Putamen (tissue), 1 donor: ENCODE measurements at places on chromosomes 12 and 14.

- no peak for DNase-seq
These were observed 12.0 kb upstream of the DTX1 start for GRCh38 chr12:113044516-113044915.

GRCh38 chr14:66650491-66650911 lies 142.6 kb downstream of the GPHN start:
- DNase-seq, result no peak

- no peak for DNase-seq
These were observed 86.6 kb downstream of the BORCS5 start for GRCh38 chr12:12443431-12443878.

DNA sequence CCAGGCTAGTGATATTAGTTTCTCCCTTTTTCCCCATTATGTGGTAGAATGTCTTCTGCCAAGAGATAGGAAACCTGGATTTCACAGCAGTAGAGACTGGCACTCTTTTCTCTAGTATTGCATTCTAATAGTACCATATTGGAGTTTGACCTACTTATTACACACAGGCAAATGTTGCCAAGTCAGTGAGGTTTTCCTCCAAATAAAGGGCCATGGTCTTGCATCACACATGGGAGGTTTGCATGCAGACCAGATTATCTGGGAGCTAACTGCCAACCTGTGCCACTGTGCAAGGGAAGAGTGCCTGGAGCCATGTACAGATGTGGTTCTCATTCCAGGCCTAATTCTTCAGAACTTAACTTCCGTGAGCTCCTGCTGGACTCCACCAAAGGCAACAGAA lies 113.3 kb downstream of the ANO6 start:
- no peak for DNase-seq

DNA sequence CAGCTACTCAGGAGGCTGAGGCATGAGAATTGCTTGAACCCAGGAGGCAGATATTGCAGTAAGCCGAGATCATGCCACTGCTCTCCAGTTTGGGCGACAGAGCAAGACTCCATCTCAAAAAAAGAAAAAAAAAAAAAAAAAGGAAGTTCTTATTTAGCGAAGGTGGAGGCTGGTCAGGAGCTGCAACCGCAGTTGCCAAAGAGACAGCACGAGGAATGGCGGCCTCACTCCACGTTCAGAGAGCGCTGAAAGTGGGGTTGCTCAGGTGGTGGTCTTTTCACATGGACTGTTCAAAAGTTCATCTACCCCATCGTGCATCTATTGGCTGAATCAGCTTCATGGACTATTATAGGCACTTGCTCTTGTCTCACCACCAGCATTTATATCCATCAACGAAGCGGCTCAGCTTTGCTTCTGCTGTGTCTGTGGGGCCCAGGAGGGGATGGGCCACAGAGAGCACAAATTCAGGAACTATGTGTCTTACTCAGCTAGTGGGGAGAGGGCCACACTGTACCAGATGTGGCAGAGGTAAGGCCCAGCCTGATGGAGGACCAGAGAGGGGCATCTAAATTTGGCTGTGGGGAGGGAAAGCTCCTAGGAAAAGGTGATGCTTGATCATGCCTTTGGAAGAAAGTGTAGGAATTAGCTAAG lies 27.3 kb downstream of the SLC25A47 start:
- no peak for DNase-seq

DNA sequence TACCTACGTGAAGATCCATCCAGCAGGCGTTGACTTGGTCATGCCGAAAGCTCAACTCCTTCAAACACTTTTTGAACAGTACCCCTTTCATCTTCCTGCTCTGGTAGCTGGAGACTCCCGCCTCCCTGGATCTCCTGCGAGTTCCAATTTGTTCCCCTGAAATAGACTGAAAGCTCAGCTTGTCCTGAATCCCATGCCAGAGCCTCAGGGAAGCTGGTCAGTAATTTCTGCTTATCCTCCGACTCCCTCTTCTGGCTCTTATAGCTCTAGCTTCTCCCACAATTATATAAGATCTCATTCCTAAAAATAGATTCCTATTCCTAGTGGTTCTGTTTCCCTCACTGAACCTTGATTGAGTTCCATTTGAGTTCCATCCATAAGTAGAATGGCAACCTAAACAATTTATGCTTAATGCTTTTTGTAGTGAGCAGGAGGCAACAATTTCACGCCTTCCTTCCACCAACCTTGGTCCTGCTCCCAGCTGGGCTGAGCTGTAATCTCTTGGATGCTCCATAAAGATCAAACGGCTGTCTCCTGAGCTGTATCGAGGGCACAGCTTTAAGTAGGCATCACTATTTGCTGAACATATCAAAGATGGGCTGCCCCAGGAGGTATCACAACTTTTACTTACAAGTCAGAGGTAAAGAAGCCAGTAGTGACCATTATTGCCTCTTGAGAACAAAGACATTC lies 8.0 kb upstream of the TMEM132C start:
- DNase-seq, result peak; percentile 67

GRCh38 chr14:42927313-42927712 lies 1320.6 kb downstream of the LRFN5 start:
- no peak for DNase-seq

GRCh38 chr12:27901959-27902358 lies 70.6 kb downstream of the PTHLH start:
- DNase-seq, result peak; percentile 5

GRCh38 chr12:115998119-115998633 lies 279.3 kb downstream of the MED13L start:
- peak; percentile 31 for DNase-seq

- no peak for DNase-seq
These were observed 4.2 kb upstream of the IRF9 start for GRCh38 chr14:24156840-24157239.

DNA sequence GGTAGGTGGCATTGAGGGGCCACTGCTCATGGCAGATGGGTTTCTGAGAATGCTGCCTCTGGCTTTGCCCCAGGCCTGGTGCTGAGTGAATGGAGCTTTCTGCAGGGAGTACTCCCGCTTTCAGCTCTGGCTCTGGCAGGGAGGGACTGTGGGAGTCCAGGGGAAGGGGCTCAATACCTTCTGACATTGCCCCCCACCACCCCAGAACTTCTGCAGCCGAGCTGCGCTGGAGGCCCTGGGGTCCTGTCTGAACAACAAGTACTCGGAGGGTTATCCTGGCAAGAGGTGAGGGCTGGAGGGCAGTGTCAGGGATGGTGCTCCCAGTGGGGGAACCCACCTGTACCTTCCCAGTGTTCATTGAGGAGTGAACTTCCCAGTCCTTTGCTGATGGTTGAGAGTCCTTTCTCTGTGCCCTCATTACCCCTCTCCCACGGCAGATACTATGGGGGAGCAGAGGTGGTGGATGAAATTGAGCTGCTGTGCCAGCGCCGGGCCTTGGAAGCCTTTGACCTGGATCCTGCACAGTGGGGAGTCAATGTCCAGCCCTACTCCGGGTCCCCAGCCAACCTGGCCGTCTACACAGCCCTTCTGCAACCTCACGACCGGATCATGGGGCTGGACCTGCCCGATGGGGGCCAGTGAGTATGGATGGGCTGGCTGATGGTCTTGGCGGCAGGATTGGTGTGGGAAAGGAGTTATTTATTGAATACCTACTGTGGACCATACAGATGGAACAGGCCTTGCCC lies 1.9 kb downstream of the SHMT2 start:
- no peak for DNase-seq

DNA sequence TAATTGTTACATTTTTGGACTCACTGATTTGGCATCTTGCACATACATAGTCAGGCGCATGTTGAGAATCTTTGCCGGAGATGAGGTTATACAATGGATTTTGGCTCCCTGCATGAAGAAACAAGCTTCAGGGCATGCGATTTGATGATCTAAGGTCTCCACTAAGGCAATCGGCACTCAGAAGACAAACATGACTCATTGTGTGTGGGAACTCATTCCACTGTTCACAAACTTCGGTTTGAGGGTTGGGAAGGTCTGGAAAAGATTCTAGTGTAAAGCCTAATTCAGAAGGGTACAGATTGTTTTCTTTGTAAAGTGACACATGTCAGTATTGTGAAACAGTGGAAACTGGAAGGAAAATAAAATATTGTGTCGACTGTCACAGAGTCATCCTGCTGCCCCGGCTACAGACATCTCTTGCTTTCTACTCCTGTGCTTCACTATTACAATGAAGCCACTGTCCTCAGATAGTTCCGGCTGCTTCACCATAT lies 192.6 kb upstream of the HMGA2 start:
- DNase-seq, result peak; percentile 10

- DNase-seq, result no peak
These were observed 2.6 kb downstream of the FBRSL1 start for GRCh38 chr12:132492522-132492921.

DNA sequence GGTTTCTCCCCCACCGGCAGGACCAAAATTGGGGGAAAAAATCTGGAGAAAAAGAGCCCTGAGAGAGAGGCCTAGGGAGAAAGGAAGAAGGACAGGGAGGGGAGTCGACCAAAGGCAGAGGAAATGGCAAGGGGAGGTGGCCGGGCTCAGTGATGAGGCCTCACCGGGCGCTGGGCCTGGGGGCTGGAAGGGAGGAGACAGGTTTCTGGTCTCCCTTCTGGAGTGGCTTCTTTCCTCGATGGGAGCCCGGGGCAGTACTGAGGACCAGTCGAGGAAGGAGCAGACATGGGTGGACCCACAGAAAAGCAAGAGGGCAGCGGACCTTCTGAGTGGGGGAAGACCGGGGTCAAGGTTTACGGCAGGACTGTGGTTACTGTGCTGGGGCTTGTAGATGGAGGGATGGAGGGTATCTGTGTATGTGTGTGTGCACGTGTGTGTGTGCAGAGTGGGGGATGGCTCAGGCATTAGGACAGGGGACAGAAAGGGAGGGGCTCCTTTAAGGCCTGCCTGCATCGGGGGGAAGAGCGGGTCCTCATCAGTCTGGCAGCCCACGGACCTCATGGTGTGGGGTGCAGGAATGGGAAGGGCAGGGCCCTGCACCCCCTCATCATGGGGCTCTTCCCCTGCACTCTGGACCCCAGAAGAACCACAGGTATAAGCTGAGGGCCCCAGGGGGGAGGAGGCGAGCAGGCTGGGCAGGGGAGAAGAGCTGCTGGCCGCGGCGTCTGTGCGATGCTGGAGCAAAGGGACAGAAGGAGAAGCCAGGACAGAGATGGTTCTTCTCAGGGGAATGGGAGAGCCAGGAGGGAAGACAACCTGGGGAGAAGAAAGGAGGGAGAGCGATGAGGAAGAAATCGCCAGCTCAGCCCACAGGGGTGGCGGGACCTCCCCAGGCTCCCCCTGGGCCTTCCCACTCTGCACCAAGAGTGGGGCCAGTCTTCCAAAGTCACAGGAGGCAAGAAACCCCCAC lies 15.1 kb upstream of the RPLP0 start:
- no peak for DNase-seq

DNA sequence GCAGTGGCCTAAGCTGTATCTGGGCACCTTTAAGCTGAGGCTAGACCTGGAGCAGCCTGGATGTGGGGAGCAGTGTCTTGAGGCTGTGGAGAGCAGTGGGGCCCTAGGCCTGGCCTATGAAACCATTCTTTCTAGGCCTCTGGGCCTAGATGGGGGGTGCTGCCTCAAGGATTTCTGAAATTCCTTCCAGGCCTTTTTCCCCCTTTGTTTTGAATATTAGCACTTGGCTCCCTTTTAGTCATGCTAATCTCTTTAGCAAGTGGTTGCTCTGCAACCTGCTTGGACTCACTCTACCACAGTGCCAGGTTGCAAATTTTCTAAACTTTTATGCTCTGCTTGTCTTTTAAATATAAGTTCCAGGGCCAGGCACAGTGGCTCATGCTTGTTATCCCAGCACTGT lies 41.6 kb upstream of the RFX4 start:
- DNase-seq, result no peak

- DNase-seq, result no peak
These were observed 13.2 kb upstream of the RXYLT1 start for GRCh38 chr12:63766498-63766897.
